ENCODE measurements at places on chromosomes 1 and 21.

GRCh38 chr1:33985656-33986055, 121.8 kb downstream of the HMGB4 start:
- DNase-seq: no peak

DNA sequence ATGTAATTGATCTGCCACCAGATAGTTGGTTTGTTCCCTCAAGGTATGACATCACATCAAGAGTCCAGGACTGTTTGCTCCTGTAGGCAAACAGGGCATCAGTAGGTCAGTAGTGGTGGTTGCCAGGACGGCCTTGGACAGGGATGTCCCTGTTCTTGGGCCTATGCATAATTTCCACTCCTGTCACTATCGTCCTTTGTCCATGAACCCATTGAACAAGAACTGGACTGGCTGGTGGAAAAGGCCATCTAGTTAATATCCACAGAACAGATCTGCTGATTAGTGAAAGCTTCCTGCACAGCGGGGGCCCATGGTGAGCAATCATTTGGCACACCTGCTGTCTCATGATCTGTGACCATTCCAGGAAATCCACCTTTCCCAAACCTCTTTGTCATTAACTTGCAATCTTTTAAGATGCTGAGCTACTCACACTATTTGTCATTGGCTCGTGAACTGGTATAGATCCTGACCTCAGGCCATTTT, 12.4 kb upstream of the BSDC1 start:
- no peak for DNase-seq

GRCh38 chr1:225875044-225875815, 7.0 kb downstream of the TMEM63A start:
- DNase-seq: no peak

DNA sequence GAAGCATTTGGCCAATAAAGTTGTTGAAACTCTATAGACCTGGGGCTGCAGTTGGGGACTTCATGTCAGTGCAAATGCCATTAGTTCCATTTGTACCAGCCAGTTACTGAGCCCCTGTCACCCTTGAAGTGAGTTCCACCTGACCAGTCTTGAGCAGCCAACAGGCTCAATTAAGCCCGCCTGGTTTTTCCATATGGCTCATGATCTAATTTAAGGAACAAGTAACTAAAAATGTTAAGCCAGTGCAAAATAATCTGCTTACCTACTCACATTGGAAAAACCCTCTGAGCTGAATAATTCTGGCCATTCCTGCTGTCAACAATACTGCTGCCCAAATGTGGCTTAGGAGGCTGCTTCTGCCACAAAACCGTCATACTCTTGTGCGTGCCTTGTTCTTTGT, 21.6 kb downstream of the NSUN4 start:
- DNase-seq: no peak

- no peak for DNase-seq
Observed at GRCh38 chr1:159827102-159827490, 423 bp downstream of the SLAMF8 start.

DNA sequence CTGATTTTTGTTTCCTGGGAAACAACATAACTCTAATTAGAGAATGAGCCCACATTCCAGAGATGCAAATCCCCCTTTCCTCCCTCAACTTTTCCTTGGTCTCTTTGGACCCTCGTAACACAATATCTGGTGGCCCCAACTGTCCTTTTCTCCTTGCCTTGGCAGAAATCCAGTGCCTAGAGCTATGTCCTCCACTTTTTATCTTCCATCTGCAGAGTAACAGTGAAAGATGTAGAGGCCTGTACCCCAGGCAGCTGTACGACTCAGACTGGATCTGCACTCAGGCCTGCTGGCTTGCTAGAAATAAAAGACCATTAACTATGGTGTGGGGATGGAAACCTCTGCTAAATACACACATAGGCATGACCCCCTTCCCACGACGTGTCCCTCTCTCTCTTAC, 72.0 kb downstream of the WARS2 start:
- no peak for DNase-seq

DNA sequence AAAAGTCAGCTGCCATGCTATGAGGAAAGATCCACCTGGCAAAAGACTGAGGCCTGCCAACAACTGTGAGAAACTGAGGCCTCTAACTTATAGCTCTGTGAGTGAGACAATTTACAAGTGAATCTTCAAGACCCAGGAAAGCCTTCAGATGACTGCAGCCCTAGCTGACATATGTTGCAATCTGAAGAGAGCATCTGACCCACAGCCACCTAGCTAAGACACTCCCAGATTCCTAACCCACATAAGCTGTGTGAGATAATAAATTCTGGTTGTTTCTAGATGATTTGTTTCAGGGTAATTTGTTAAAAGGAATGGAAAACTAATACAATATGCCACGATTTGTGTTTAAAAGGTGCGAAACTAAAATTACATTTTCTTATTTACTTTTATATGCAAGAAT, 55.1 kb downstream of the HFM1 start:
- DNase-seq: no peak

- DNase-seq: no peak
Observed at GRCh38 chr1:226185141-226186036, 1.2 kb downstream of the ACBD3 start.

- DNase-seq: no peak
Observed at GRCh38 chr1:228983231-228983660, 248.0 kb downstream of the RHOU start.

- DNase-seq: no peak
Observed at GRCh38 chr1:94878329-94878728, 48.6 kb downstream of the CNN3 start.

DNA sequence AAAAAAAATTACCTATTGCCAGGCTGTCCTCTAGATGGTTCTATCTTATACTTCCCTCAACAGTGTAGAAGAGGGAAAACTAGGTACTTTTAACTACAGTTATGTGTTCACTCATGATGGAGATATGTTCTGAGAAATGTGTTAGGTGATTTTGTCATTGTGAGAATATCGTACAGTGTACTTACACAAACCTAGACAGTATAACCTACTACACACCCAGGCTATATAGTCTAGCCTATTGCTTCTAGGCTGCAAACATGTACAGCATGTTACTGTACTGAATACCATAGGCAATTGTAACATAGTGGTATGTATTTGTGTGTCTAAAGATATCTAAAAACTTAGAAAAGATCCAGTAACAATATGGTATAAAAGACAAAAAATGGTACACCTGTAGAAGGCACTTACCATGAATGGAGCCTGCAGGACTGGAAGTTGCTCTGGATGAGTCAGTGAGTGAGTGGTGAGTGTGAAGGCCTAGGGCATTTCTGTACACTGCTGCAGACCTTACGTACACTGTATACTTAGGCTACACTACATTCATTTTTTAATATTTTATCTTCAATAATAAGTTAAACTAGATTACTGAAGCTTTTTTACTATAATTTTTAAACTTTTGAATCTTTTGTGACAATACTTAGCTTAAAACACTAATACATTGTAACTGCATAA, 13.2 kb downstream of the MGST3 start:
- DNase-seq: no peak

DNA sequence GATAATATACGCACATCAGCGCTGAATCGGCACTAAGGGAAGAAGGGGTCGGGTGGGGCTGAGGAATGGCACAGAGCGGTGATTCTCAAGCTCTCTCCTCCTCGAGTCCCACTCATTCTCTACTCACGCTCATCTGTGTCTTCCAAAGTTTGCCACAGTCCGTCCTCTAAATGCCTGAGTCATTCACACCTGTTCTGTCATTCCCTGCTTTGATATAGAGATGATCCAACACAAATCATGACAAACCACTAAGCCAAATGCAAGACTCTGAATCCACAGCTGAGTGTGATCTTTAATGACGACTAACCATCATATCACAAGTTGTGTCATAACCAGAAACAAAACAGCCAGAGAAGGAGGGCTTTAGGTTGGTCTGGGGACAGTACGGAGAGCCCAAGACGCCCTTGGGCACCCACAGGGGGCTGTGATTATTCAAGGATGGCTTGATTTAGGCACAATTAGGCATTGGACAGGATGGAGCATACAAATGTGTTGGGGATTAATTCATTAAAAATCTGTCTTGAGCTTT, 501.5 kb downstream of the KIF26B start:
- DNase-seq: no peak

- DNase-seq: no peak
Observed at GRCh38 chr1:66739401-66740157, 12.7 kb upstream of the DYNLT5 start.

GRCh38 chr1:203584035-203584434, 42.6 kb upstream of the ATP2B4 start:
- no peak for DNase-seq

DNA sequence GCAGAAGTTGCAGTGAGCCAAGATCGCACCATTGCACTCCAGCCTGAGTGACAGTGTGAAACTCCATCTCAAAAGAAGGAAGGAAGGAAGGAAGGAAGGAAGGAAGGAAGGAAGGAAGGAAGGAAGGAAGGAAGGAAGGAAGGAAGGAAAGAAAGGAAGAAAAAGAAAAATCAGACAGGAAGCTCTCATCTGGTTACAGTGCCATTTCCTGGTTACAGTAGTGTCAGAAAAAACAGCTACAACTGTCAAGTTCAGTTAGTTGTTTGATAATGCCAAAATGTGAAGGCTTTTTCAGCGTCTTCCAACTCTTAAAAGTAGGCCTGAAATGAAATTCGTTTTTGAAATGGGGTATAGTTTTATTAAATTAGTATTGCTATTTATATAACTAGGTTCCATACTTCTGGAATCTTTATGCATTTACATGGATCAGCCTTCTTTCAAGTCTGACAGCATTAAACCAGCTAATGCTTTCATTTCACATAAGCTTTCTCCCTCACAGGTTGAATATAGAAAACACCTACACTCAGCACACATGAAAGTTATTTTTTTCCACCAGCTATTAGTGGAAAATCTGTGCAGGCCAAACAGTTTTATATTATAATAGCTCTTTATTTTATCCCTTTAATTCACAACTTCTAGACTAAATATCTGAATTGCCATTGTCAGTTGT, 21.2 kb downstream of the PTPN22 start:
- DNase-seq: no peak

DNA sequence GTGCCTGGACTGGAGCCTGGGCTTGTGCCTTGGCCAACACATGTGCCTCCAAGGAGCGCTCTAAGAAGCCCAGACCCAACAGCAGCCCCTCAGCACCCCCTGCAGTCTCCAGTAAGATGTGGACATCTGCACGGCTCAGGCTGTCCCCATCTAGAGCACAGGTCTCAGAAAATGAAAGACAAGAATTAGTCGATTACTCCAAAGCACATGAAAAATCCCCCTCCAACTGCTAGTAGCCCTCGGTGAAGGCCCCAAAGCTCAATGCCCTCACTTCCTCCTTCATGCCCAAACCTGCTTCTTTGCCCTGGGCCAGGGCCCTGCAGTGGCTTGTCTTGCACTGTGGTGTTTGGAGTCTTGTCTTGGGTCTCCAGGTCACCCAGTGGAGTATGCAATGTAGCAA, 21.9 kb upstream of the ERO1B start:
- no peak for DNase-seq

DNA sequence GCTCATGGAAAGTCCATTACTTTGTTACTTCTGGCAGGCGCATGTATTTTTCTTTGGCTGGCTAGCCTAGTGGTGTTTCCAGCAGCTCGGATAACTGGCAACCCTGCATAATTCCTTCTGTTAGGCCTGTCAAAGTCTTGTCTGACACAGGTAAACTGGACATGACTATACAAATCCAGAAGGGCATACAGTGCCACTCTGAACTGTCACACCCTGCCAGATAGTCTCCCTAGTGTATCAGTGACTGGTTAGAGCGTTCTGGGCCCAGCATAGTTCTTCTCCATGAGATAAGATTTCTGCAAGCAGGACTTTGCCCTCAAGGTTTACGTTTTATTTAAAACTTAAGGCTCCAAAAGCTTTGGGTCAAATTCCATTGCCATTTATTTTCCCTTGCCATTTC, 177.7 kb upstream of the GORAB start:
- DNase-seq: no peak

DNA sequence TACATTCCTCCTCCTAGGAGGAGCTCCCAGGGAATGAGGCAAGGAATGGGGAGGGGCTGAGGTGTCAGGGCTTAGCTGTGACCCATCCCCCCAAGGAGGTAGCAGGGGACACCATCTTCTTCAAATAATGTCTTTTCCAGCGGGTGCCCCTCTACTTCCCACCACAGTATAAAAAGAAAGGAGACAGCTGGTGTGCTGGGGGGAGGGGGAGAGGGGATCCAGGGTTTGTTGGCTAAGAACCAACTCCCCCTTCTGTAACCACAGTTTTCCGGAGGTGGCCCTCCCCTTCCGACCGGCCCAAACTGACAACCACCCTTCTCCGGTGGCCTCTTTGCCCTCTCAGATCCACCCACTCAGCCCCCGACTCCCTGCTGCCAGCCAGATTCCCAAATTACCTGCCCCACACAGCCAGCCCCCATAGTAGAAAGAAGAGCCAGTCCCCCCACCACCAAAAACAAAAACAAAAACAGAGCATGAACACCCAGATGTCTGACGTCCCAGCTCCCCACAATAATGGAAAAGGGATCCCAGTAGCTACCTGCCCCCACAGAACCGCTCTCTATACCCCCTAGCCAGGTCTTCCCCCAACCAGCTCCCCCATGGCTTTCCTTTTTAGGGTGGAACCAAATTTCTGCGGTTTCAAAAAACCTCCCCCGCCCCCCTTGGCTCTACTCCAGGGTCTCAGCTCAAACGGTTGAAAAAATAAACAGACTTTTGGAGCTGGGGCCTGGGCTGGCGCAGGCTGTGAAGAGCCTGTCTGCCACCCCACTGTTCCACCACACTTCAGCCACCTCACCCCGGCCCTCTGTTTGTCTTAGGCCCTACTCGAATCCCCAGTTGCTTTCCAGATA, 2.1 kb downstream of the ARHGEF2 start:
- DNase-seq: peak; percentile 64

DNA sequence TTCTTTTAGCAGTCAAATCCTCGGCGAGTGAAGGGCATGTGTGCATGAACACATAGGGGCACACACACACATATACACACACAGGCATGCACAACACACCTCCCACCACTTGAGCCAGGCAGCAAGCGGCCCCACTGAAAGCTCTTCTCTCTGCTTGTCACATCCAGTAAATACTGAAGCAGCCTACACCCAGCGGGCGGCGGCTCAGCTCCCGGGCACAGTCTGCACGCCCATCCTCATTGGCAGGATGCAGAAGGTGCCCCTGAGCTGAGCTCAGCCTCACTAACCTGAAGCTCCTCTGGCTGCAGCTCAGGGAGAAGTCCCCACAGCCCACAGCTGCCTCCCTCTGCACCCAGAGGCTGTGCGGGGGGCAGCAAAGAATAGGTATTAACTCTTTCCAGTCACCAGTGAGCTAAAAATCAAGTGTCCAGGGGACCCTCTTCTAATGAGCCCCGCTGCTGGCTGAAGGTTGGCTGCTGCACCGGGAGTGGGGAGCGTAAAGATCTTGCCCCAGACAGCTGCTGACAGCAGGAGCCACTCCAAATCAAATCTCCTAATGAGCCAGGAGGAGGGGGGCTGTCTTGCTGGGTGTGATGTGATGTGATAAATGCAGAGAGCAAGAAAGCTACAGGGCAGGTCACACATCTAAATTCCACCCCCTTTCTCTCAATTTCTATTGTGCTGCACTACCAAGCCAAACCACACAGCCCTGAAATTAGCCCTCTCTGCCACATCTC, 12.5 kb downstream of the RGS8 start:
- no peak for DNase-seq

DNA sequence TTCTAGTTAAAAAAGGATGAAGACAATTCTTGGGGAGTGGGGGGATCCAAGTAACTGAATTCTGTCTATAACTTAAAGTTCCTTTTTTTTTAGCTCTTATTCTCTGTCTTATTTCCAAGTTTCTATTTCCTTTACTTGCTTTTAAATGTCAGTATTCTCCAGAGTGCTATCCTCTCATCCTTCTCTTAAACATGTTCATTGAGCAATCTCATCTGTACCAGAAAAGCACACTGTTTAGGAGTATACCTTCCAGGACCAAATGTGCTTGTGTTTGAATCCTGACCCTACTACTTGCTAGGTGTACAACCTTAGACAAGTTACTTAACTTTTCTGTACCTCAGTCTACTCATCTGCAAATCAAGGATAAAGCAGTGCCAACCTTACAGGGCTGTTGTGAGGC, 50.1 kb downstream of the AKT3 start:
- no peak for DNase-seq
